Memory B cell (primary cell): ENCODE measurements at places on chromosomes 5 and 9.

- no peak for DNase-seq
Observed at GRCh38 chr5:2190549-2190948, 307.8 kb upstream of the IRX4 start.

- no peak for DNase-seq
Observed at GRCh38 chr9:133980864-133981588, 11.1 kb downstream of the VAV2 start.

- no peak for DNase-seq
Observed at GRCh38 chr9:3760031-3760430, 234.2 kb upstream of the RFX3 start.

GRCh38 chr5:86532429-86532828 is 85.3 kb upstream of the COX7C start:
- DNase-seq = no peak

DNA sequence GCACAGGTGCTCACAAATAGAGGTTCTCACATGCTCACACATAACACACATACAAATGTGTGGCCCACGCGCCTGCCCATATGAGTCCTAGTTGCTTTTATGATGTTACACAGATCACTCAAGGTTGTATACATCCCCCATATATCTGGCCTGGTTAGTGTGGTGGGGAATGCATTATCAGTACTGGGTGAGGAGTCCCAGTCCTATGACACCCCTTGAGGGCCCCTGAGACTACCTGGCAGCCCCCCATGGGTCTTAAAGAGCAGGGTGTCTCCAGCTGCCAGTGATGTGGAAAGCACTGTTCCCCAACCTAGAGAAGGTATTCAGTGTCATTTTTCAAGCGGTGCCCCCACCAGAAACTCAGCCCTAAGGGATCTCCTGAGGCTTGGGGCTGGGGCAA is 2.8 kb upstream of the HAND1 start:
- no peak for DNase-seq

GRCh38 chr5:18720002-18720401 is 1085.7 kb downstream of the TAF11L14 start:
- DNase-seq = no peak

GRCh38 chr5:206406-206805 is 11.5 kb downstream of the CCDC127 start:
- DNase-seq = no peak

GRCh38 chr5:68086857-68087256 is 128.7 kb upstream of the PIK3R1 start:
- DNase-seq = no peak

- no peak for DNase-seq
Observed at GRCh38 chr5:171773106-171773505, 12.5 kb upstream of the SMIM23 start.

- no peak for DNase-seq
Observed at GRCh38 chr9:105178076-105178475, 66.4 kb upstream of the SLC44A1 start.

GRCh38 chr5:179375831-179376365 is 30.6 kb upstream of the ADAMTS2 start:
- no peak for DNase-seq
